ENCODE measurements at places on chromosomes 4 and X.

- no peak for DNase-seq
Observed at GRCh38 chr4:185534866-185535611, at the start of gene PDLIM3. Gene PDLIM3 (minus strand): TSS chr4:185535507. CDS start chr4:185535434, 73 bp downstream.

GRCh38 chr4:27442146-27442545 is 581.5 kb downstream of the STIM2 start:
- no peak for DNase-seq

DNA sequence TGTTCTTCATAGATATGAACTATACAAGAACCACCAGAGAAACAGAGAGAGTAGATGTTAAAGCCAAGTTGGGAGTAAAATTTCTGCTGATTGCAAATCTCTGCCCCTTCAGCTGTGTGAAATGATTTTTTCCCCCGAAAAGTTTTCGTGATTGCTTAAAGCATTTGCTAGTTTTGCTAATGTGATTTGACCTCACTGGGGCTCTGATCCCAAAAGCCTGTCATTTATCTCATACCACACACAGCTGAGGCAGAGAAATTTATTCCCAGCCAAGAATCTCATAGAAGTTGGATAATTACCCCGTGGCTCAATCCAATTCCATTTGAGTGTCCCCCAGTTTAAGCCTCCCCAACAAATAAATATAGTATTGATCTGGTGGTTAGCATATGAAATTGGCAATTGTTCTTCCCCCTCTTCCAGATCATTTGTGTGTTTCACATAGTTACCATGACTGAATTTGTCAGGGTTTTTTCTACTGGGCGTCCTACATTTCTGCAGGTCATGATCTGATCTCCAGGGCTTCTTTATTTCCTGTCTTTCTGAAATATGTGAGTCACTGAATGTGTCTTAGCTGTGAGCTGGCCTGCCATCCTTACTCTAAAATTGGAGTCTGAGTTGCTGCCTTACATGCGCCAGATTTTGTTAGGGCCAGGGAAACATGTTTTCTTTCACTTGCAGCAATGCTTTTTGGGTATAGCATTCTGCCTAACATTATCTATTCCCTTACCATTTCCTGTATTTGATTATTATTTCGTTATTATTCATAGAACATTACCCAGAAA is 167.5 kb upstream of the FRMPD4 start:
- no peak for DNase-seq

DNA sequence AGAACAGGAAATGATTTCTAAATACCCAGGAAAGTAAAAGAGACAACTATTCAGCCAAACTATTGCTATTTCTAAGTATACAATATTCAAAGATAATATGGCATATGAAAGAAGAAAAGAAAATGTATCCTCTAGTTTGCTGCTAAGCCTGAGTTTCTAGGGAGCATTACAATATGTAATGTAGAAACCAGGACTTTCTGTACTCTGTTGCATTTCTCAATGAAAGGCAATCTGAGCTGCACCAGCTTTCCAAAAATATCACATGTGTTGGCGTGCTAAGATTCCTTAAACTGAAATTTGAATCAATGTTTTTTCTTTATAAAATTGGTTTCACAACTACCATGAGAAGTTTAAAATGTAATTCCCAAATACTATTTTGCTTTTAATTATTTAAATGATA is 129.6 kb downstream of the ANK2 start:
- DNase-seq: no peak

GRCh38 chr4:183249854-183250253 is 70.2 kb downstream of the CLDN22 start:
- no peak for DNase-seq

GRCh38 chr4:122914292-122914904 is 8.0 kb downstream of the NUDT6 start:
- DNase-seq: no peak

GRCh38 chrX:12370497-12370986 is 232.3 kb downstream of the FRMPD4 start:
- DNase-seq: no peak

GRCh38 chr4:80183250-80184052 is 13.9 kb upstream of the PRDM8 start:
- no peak for DNase-seq

DNA sequence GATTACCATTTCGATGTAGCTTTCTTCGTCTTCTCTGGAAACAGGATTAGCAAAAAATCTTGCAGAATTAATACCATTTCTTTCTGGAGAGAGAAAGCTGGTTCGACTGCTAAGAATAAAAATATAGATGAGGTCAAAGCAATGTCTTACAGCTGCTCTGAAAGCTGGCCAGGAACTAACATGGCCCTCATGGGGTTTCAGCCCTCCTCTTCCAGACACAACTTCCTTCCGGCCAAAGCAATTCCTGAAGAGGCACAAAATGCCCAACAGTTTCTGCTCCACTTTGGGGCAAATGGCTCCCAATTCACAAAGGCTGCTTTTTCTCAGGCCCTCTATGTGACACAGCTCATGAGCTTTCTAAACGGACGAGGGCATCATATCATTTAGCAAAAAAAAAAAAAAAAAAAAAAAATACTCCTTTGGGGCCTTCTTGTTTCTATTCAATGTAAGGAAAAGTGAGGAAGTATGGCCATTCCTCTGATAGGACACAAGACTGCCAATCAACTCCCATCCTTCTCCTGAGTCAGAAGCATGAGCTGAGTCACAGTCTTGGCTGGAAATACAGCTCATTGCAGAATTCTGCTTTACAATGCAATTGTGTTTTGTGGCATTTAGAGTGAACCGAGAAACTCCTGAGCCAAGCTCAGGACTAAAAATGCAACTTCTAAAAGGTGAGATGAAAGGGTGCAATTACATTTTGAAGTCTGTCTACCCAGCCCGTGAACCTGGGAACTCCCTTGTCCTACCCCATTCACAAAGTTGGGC is 42.7 kb upstream of the CTAG2 start:
- DNase-seq: no peak

DNA sequence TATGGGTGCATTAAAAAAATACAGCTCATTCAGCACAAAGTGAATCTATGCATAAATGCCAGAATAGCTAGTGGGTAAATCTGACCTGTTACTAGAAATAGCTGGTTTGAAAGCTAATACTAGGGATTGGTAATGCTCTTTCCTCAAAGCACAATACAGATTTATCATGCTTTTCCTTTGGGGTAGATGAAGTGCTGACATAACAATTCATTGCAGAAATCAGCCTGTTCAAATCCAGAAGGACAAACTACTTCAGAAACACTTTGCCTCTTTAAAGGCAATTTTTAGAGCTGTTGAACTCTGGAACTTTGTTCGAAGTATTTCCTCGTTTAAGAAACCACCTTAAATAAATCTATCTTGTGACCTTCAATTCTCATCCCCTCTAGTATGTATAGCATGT is 957.9 kb downstream of the ARAP2 start:
- DNase-seq: no peak

- DNase-seq: no peak
Observed at GRCh38 chr4:11424856-11425255, 3.8 kb downstream of the HS3ST1 start.

GRCh38 chr4:87249332-87250019 is 29.1 kb upstream of the KLHL8 start:
- no peak for DNase-seq

- no peak for DNase-seq
Observed at GRCh38 chrX:24377195-24377594, 16.8 kb downstream of the SUPT20HL1 start.

DNA sequence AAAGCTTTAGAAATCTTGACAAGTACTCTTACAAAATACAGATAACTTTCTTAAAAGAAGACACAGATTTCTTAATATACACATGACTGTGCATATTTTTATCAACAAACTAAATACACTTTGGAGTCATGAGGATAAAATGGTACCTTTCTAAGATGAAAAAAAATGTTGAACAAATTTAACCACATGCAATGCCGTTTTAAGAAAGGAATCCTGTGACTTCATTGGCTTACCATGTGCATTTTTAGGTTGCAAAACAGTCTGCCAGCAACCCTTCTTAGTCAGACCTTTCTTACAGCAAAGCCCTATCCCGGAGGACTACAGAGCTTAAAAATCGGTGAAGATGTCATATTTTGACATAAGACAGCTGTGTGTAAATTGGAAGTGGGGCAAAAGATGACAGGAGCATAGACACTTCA is 51.7 kb downstream of the GASK1B start:
- DNase-seq: no peak

DNA sequence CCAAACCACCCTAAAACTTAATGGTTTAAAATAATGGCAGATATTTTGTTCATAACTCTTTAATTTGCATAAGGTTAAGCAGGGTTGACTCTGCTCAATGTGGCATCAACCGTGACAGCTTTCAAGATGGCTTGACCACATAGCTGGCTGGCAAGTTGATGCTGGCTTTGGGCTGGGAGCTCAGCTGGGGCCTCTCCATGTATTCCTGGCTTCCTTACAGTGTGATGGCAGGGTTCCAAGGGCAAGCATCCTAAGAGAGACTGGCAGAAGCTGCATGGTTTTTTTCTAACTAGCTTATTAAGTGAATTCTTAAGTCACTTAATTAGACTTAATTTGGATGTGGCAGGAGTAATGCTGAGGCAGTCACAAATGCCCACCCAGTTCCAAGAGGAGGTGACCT is 4.5 kb downstream of the RP2 start:
- DNase-seq: peak; percentile 15

DNA sequence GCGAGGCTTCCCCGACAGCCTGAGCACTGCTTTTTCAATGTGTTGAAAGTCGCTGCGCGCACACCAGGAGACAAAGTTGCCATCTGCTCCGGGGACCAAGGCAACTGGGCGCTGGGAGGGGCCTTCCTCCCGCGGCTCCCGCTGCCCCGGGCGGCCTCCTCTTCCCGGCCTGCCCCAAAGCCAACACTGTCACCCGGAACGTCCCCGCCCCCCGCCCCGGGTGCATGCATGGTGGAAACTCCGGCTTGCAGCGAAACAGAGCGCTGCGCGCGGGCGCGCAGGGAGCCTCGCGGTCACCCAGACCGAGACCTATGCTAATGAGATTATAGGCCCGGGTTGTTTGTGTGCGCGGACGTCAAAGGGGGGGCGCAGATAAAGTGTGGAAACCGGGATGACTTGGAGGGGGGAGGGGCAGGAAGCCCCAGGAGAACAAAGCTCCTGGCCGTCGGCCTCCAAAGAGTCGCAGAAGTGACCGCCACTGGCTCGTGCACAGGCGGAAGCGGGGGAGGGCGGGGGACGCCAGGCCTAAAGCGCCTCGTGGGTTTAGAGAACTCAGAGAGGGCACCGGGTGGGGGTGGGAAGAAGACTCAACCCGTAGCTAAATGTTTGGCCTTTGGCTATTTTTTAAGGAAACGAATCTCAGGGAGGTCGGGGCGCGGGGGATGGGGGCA is 88.8 kb downstream of the BCOR start:
- DNase-seq: no peak

GRCh38 chrX:130626521-130626920 is 224.7 kb downstream of the RBMX2 start:
- no peak for DNase-seq
